ENCODE measurements at places on chromosomes 12 and 14.

DNA sequence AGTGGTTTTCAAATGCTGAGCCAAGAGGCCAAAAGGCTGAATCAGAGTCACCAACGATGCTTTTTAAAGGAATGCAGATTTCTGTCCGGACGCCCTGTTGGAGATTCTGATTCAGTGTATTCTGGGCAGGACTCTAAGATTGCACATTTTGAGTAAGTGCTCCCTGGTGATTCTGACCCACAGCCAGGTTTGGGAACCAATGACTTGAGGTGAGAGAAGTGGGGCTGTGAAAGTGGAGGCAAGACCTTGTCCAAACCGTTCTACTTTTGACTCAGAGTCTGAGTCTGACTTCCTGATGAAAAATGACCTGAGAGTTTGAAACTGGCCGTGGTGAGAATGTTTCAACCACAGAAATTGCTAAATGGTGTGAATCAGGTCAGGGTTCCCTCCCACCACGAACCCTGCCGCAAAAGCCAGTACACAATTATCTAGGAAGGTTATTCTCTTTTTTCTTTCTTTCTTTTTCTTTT, 90.2 kb downstream of the NTN4 start:
- DNase-seq, result no peak

GRCh38 chr12:104630230-104630670, 173.5 kb downstream of the CHST11 start:
- DNase-seq, result no peak

DNA sequence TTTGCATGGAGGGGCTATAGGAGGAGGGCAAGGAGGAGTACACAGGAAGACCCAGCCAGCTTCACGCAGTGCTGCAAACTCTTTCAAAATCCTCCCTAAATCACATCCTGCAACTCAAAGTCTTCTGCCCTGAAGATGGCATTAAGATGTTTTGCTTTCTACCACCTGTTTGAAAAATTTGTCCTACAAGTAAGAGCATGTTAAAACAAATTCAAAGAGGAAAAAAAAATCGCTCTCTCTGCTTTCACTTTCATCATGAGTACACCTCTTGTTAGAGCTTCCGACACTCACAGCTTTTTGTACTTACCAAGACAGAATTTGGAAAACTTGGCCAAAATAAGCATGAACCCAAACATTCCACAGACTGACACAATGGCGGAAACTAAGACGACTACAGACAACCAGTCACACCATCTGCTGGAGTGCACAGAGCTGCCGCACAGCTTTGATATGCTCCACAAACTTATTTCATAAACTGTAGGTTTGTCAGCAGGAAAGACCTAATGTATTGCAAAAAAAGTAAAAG, 21.3 kb downstream of the GCH1 start:
- peak; percentile 44 for DNase-seq

DNA sequence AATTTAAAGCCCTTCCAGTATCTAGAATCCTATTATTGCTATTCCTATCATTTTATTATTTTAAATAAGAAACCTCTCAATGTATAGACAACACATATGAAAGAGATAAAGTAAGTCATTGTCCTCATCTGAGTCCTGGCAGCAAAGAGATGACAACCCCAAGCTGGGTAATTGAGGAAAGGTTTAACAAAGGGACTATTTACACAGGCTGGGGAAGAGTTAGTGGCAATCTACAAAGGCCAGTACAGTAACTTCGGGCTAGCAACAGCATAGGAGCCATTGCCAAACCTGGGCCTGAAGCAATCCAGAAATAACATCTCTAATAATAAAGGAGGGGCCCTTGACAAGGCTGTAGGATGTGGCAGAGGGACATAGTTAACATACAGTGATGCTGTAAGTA, 11.2 kb downstream of the PDE6H start:
- DNase-seq, result no peak

DNA sequence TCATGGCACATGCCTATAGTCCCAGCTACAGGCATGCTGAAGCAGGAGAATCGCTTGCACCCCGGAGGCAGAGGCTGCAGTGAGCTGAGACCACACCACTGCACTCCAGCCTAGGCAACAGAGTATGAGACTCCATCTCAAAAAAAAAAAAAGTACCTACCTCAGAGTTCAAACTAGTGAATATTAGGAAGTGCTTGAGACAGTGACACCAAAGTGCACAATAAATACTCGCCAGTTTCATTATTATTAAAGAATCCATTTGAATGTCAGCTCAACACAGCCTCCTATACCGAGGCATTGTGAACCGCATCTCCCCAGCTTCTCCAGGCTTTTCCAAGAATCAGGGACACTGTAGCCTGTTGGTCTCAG, 5.0 kb downstream of the GAPDH start:
- no peak for DNase-seq

GRCh38 chr14:74763803-74764531, 851 bp downstream of the YLPM1 start:
- DNase-seq, result peak; percentile 26

All from CD4-positive, alpha-beta T cell treated with Interleukin-17A for 4 hours (primary cell).